ENCODE measurements at places on chromosomes 4 and X.

DNA sequence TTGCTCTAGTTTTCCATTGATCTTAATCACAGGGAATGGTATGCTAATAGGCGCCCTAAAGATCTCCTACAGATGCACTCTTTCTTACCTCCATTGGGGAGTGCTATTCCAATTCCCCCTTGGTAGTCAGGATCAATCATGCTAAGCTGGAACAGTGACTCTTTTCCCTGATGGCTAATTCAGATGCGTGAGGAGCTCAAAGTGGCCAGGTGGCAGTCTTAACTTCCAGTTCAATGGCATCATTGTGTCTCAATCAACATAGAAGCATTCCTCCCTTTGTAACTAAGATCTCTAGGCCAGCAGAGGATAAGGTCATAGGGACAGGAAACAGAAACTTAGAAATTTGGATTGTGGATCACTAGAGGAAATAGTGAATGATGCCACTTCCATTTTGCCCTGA, 216.8 kb downstream of the GRID2 start:
- peak; percentile 27 for DNase-seq

DNA sequence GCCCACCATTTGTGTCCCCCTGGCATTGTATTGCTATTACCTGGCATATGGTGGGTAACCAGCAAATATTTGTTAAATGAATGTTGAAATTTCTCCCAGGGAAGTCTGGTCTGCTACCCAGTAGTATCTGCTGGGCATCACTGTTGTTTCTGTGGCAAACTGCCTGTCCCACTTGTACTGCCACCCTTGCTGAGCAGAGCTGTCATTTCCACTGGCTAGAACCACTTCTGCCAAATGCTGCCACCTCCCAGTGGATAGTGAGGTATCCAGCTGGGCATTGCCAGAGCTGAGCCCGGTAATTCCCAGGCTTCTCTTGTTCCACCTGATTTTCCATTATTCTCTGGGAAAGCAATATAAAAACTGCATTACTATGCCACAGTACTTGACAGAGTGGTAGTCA, 186.7 kb upstream of the NOCT start:
- DNase-seq, result no peak

- no peak for DNase-seq
Observed at GRCh38 chrX:134932528-134933217, 58.1 kb upstream of the SMIM10 start.

GRCh38 chrX:52979993-52980392, 21.7 kb upstream of the FAM156A start:
- DNase-seq, result no peak

- no peak for DNase-seq
Observed at GRCh38 chr4:534101-534575, 35.1 kb downstream of the PIGG start.

DNA sequence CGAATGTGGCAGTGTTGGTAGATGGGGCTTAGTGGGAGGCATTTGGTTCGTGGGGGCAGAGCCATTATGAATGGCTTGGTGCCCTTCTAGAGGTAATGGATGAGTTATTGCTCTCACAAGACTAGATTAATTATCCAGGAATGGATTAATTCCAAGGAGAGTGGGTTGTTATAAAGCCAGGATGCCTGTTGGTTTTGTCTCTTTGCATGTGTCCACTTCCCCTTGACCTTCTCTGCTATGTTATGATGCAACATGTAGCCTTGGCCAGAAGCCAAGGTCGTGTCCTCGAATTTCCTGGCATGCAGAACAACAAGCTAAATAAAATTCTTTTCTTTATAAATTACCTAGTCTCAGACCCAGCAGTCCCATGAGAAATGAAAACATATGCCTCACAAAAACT, 111.2 kb upstream of the PLS3 start:
- no peak for DNase-seq

DNA sequence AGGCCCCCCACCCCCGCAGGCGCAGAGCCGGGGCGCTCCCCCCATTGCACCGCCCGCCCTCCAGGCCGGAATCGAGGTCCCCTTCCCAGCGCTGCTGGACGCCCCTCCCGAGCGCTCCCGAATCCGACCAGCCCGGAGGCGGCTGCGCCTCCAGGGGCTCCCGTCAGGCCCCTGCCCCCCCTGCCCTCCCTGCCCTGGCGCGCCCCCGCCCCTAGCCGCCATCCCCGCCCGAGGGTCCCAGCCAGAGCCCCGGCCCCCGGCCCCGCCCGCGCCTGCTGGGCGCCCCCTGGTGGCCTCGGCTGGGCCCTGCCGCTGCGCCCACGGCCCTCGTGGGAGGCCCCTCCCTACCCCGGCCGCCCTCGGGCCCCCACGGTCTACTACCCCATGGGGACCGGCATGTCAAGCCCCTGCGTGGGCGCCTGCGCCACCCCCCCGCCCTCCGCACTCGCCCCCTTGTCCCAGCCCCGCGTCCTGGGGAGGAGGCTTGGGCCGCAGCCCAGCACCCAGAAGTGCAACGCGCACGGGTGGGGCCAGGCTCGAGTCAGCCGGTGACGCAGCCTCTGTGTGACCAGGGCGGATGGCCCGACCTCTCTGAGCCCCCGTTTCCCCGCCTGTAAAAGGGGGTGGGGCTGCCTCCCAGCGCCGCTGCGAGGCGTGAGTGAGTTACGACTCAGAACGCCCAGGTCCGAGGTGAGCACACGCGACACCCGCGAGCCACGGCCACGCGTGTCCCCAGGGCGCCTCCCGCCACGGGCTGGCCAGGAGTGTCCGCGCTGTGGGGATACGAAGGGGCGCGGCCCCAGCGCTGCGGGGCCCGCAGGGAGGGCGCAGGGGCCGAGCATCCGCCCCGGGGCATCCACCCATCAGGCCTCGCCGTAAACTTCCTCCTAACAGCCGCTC, 104.9 kb downstream of the FAM53A start:
- peak; percentile 81 for DNase-seq

GRCh38 chr4:8710416-8710815, 117.9 kb downstream of the CPZ start:
- no peak for DNase-seq

- DNase-seq, result no peak
Observed at GRCh38 chrX:129686422-129686948, 31.7 kb upstream of the APLN start.

GRCh38 chr4:155889946-155890345, 13.6 kb upstream of the TDO2 start:
- DNase-seq, result no peak

DNA sequence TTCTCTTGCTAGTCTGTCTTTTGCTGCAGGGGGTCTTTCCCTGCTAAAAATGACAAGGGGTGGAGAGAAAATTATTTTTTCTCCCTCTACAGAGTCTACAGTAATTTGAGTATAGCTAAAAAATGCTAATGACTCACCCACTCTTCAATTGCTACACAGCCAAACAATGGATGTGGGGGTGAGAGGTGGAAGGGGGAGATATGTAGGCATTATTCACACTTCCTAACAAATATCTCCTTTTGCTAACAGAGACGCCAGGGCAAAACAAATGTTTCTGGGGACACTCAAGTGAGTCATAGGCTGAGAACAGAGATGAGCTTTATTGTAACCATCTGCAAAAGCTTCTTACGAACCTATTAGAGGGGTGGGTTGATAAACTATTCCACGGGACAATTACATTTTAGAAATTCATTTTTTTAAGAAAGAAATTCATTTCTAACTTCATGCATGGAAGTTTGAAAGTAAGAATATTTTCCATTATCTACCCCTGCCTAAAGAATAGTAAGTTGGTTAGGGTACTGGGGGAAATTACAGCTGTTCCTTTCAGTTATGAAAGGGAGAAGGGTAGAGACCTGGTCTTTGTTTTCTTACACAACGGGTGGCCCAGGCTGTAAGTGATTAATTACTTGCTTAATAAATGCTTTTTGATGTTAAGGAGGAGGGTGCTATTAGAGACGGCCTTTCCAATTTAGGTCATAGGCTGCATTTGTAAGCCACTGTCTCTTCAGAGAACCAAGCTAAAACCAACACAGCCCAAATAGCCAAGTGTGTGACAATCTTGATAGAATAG, 12.8 kb downstream of the SCD5 start:
- no peak for DNase-seq

- DNase-seq, result no peak
Observed at GRCh38 chr4:135545616-135546317, 1344.2 kb upstream of the PABPC4L start.

- no peak for DNase-seq
Observed at GRCh38 chrX:106042296-106042695, 3.8 kb upstream of the SERPINA7 start.

DNA sequence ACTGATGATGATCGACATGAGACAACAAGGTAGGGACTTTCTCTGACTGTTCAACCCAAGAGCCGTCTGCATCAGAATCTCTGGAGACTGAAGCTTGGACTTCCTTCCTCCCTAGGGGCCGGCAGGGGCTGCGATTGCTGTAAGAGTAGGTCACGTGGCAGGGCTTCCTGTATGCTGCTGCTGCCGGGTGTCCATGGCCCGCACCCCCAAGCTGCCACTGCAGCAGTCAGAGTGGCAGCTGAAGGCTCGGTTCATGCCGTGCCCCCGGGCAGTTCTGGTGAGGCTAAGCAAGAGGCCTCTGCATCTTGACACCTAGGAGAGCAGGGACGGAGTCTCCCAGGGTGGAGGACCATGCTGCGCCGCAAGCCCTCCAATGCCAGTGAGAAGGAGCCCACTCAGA, at the start of gene SASH3:
Gene SASH3, plus strand, starts transcription at position 203 of the 400 bp plus-strand sequence. Its CDS starts 149 bp downstream, at position 352.
- no peak for DNase-seq

DNA sequence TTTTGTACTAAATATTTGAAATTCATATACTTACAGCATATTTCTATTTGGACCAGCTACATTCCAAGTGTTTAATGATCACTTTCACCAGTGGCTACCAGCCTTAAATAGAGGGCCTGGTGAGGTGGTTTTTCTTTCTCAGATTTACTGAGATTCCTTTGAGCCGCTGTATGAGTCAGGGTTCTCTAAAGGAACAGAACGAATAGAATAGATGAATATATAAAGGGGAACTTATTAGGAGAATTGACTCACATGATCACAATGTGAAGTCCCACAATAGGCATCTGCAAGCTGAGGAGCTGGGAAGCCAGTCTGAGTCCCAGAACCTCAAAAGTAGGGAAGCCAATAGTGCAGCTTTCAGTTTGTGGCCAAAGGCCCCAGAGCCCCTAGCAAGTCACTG, 146.2 kb upstream of the TLL1 start:
- DNase-seq, result no peak

DNA sequence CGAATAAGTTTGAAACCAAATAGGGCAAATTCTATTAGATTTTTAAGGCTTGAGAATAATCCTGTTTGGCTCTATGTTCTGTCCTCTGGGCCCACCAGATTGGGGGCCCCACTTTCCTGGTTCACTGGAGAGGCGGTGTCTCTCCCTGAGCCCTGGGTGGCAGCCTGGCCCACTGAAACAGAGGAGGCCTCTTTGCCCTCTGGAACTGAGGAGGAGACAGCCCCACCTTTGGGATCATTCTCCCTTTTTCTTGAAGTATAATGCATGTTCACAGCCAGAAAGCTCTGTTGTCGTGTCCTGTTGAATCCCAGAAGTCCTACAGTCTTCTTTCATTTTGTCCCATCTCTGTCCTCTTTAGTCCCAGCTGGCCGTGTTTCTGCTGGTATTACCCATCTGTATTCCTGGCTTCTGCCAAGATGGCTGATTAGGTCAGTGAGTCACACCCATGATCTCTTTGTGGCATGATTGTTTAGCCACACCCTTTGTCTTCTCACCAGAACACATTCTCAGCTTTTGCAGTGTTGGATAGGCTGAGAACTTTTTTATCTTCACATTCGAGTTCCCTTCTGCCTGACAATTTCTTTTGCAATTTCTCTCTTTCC, 8.1 kb upstream of the TBC1D25 start:
- no peak for DNase-seq

DNA sequence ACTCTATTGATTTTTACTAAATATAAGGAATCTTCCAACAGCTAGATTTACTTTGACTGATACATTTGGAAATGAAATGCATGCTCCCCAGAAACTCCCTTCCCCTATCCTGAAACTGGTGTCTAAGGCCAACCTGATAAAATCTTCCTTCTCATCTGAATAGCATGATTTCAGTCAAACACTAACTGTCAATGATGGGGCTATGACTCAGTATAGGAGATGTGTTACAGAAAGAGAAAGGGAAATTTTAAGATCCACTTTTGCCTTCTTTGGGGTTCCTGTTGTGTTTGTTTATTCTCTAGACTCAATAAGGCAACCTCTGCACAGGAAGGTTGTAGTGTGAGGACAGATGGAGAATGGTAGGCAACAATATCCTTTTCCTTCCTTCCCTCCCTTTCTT, 160.7 kb downstream of the MOSPD2 start:
- no peak for DNase-seq

GRCh38 chr4:6107114-6107791, 89.0 kb upstream of the C4orf50 start:
- DNase-seq, result no peak

DNA sequence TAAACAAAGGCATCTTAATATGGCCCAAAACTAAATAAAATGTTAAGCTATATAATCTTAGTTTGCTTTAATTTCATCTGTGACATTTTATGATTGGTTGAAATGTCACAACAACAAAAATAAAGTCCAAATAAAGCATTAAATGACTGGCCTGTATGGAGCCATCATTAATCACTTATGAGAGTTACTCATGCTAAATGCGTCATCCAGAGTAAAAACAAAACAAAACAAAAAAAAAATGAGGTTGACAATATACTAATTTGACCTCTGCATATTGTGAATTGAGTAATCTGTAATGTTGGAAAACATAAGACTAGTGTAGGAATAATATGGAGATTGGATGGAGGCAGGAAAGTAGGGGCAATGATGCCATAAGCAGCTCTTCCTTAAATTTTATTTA, 139.7 kb downstream of the MAPK10 start:
- DNase-seq, result no peak

- no peak for DNase-seq
Observed at GRCh38 chr4:174871407-174871806, 42.4 kb upstream of the GLRA3 start.

DNA sequence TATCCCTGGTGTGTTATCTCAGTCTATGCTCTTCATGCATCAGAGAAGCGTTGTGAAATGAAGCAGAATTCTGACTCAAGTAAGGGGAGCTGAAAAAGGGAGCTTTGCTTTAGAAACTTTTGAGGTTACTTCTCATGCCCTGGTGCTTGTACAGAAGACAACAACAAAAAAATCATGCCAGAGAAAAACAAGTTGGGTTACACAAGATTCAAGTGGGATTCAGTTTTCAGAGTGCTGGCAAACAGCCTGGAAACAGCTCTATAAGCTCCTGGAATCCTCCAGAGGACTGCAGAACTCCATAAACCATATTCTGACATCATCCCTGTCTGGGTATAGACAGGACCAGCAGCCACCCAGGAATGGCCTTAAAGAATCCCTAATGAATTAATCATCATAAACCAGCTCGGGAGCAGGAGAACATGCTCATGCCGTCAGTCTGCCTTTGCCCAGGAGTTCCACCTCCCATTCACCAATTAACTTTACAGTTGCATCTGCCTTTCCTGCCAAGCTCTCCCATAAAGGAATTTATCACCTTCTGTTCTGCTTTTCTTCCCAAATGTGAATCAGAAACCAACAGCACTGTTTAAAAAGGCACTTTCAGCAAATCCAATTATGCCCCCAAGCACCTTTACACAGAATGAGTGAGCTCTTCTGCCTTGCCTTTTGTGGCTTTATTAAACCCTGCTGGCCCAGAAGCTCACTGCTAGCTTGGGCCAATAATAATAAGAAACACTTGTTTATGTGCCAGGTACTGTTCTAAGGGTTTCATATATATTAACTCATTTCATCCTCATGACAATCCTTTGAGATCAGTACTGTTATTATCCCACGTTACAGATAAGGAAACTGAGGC, 54.5 kb upstream of the FBXW7 start:
- no peak for DNase-seq

Measured in iPS-NIHi11 (cell line).